ENCODE measurements at places on chromosomes 16 and 17.

- no peak for DNase-seq
Observed at GRCh38 chr17:42339221-42339620, 49.0 kb downstream of the STAT3 start.

DNA sequence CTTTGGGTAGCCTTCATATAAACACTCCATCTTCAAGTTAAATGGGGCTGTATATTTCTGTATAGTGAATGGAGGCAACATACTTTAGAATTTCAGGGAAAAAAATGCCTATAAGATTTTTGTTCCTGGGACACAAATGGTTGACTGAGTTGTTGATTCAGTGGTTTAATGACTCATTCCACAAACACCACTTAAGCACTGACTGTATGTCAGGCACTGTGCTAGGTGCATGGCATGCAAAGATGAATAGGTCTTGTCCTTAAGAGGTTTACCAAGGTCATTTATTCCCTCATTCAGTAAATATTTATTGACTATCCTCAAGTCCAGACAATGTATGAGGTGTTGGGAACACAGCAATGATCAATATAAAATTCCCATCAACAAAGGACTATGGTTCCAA is 417.1 kb downstream of the CA10 start:
- no peak for DNase-seq

DNA sequence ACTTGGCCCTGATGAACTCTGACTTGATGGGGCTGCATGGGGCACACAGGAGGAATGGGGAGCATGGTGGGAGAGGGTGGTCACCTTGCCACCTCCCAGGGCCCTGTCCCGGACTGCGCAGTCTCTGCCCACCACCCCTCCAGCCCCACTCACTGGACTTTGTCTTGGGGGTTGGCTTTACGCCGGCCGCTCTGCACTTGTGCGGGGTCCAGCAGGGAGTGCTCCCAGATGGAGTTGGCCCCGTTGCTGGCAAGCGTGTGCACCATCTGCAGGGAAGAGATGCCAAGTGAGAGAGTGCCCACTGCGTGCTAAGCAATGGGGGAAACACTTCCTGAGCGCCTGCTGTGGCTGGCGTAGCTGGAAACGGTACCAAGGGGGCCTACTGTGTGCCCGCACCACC is 6.7 kb downstream of the GIT1 start:
- DNase-seq, result no peak

DNA sequence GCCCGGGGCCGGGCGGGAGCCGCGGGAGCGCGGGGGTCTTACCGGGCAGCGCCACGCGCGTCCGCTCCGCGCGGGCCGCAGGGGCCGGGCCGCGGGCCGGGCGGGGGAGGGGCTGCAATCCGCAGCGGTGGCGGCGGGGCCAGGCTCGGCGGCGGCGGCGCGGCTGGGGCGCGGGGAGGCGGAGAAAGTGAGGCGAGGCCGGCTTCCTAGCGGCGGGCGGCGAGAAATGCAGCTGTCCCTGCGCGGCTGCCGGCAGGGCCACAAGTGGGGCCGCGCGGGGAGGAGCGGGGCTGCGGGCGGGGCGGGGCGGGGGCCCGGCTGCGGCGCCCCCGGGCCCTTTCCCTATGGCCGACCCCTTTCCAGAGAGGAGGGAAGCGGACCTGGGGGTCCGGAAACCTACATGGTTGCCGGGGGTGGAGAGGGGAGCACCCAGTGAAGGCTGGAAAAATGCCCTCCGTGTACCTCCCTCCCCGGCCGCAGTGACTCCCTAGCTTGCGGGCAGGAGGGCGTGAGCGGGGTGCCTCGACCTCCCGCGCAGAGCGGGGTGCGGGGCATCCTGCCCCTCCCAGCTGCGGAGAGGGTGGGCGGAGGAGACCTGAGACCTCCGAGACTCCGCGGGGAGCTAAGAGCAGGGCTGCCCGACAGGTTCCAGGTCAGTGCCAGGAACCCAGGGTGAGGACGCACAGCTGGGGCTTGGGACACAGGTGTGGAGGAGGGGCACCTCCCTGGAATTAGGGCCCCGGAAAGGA is at the start of gene CUEDC1:
CUEDC1 (minus strand) TSS at position 230 of the 749 bp plus-strand sequence. CDS start 69,848 bp downstream, outside the sequence.
- peak; percentile 54 for DNase-seq

DNA sequence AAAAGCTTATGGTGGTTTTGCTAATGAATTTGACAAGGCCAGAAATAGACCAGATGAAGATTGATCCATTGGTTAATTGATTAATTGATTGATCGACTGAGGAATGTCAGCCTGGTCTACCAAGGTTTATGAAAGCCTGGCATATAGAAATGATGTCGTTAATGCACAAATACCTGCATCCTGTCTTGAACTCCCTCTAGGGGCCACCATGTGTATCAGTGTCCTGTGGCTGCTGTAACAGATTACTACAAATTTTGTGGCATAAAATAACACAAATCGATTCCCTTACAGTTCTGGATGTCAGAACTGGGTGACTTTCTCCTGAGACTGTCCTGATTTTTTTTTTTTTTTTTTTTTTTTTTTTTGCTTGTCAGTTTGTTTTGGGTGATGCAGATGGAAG is 553.2 kb downstream of the MAF start:
- DNase-seq, result peak; percentile 32

DNA sequence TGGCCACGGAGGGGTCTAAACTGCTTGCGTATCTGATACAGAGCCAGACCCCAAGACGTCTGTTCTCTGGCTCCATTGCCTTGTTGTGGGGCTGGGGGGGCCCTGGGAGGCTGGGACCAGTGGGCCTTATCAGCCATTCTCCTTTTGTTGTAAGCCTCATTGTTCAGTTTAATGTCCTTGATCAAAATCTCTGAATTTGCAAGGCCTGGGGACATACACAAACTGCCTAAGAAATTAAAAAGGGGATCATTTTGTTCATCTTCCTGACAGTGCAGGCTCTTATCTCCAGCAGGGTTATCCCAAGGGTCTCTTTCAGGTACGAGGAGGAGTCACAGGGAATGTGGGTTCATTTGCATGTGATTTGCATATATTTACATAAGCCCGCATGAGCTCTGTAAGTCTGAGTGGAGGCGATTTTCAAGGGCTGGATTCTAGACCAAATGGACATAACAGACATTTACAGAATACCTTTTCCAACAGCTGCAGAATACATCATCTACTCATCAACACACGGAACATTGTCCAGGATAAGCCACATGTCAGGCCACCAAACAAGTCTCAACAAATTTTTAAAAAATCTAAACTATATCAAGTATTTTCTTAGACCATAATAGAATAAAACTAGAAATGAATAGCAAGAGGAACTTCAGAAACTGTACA is 269.8 kb downstream of the RBFOX1 start:
- DNase-seq, result no peak

- no peak for DNase-seq
Observed at GRCh38 chr16:22933173-22933572, 119.2 kb downstream of the HS3ST2 start.

GRCh38 chr17:41614098-41614497 is 1.5 kb upstream of the KRT16 start:
- no peak for DNase-seq

DNA sequence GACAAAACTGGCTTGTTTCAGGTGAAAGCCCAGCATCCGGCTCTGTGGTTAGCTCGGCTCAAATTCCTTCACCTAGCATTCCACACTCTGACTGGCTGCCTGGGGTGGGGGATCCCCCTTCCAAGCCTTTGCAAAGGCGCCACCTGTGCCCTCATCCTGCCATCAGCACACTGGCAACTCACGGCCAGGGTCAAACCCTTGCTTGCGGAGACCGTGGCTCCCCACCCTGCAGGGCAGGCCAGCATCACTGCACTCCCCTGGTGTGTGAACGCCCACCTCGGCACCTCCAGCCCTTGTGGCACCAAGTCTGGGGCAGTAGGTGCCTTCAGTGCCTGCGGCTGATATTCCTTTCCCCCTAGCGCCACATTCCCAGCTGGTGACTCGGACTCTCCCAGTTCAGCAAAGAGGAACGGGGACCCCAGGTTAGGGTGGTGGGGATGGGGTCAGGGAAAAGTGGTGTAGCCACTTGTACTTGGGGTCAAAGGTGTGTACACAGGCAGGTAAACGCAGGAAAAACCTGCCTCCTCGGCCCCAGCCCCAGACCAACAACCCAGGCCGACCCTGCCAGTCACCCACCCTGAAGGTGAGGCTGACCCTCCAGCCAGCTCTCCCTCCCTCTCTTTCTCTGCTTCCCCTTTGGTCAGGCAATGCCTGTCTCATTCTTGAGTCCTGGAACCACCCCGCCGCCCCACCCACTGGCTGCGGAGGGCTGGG is 1.1 kb downstream of the FLII start:
- no peak for DNase-seq

GRCh38 chr16:1940273-1941161 is 2.5 kb downstream of the MSRB1 start:
- no peak for DNase-seq

- DNase-seq, result no peak
Observed at GRCh38 chr16:47712276-47713224, 251.4 kb downstream of the PHKB start.

GRCh38 chr17:32253117-32253611 is 12.5 kb upstream of the RHBDL3 start:
- peak; percentile 83 for DNase-seq

DNA sequence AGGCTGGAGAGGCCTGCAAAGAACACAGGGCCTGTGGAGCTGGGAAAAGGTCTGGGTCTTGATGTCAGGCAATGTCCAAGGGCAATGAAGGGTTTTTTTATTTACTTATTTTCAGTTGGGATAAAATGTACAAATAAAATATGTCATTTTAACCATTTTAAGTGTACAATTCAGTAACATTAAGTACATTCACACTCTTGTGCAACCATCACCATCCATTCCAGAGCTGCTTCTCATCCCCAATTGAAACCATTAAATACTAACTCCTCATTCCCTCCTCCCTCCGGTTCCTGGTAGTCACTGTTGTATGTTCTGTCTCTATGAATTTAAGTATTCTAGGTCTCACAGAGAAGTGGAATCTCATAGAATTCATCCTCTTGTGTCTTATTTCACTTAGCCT is 444.7 kb downstream of the HS3ST3B1 start:
- no peak for DNase-seq

- no peak for DNase-seq
Observed at GRCh38 chr17:19554393-19554792, 20.7 kb downstream of the SLC47A1 start.

GRCh38 chr17:32933881-32934280 is 5.9 kb downstream of the TMEM98 start:
- no peak for DNase-seq

GRCh38 chr17:75895370-75896155 is 1.2 kb downstream of the TRIM65 start:
- DNase-seq, result peak; percentile 59

DNA sequence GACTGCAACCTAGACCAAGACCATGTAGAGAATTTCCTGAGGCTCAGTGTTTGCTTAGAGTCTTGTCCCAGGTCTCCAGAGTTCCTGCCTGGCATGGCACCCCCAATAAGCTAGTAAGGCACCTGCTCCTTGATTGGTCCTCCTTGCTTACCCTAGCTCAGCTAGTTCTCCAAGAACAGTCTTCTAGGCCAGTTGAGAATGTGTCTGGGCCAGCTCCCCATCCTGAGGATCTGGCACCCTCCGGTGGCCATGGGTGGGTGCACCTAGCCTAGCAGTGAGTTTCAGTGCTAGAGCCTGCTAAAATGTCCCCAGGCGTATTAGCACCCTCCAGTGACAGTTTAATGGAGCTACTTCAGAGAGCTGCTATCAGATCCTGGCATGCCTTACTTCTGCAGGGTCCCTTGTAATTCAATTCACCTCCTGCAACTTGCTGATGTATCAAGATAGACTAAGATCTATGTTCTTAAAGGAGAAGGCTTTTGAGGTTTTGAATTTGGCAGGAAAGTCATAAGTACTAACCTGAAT is 44.4 kb upstream of the MED13 start:
- DNase-seq, result peak; percentile 92

DNA sequence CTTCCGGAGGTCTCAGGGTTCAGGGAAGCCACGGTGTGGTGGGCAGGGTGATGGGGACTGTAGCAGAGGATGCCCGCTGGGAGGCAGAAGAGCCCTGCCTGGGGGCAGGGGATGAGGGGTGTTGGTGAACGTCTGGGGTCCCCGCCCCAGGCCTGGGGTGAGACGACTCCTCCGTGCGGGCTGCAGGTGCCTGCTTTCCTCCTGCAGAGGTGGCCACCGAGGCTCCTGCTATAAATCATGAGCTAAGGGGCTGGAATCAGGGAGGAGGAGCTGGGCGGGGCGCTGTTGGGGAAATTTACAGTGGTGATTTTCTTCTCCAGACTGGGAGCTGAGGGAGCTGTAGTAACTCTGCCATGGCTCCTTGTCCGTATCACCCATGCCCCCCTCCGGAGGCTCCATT is 167.0 kb downstream of the MRM1 start:
- DNase-seq, result peak; percentile 50

- DNase-seq, result no peak
Observed at GRCh38 chr16:55506708-55507107, 2.2 kb upstream of the LPCAT2 start.

DNA sequence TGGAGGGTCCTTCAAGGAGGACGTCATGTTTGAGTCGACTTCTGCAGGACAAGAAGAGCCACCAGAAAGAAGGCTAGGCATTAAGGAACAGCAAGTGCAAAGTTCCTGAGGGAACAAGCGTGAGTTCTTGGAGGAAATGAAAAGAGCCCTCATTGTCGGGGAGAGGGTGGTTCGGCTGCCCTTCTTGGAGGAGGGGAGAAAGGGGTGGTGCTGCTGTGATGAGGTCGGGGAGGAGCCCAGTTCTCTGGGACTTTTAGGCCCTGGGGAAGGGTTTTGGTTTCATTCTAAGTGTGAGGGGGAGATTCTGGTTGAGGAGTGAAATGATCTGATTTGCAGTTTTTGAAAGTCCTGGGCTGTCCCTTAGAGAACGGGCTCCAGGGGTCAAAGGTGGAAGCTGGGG is 4.1 kb downstream of the BICDL2 start:
- DNase-seq, result no peak

DNA sequence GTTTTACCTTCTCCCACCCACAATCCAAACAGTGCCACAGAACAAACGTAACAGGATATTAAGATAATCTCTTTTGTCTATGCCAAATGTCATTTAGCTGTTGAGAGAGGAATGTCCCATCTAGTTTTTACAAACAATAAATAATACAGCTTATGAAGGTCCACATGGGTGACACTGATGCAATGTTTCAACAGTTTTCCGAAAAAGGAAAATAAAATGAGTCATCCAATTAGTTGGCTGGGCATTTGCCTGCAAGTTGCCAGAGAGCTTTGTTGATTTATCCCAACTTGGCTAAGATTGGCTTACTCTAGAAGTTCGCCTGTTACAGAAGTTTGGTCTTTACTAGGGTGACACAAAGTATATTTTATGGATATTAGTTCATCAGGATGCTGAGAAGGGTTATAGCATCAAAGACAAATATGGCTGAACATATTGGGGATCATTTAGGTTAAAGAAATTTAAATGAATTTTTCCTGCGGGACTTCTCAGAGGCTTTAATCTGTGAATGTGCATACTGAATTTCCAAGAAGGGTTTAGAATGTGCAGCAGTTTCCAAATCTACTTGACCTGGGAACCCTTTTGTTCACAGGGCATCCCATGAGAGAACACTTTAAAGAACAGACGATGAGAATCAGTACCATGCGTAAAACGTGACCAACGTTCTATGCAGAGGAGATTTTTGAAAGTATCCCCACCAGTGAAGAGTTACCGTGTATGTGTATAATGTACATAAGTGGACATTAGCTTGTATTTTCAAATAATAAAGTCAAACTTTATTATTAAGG is 73.1 kb downstream of the CDH13 start:
- DNase-seq, result no peak
